ENCODE measurements at places on chromosomes 11 and 22.

GRCh38 chr11:128963744-128964325, 21.2 kb upstream of the TP53AIP1 start:
- no peak for DNase-seq

- no peak for DNase-seq
Measured at GRCh38 chr11:71548120-71548519, at the start of gene KRTAP5-9. Gene KRTAP5-9 (plus strand): TSS chr11:71548420. CDS start chr11:71548658, 238 bp downstream.

GRCh38 chr22:35604621-35605368, 12.3 kb downstream of the MB start:
- no peak for DNase-seq

DNA sequence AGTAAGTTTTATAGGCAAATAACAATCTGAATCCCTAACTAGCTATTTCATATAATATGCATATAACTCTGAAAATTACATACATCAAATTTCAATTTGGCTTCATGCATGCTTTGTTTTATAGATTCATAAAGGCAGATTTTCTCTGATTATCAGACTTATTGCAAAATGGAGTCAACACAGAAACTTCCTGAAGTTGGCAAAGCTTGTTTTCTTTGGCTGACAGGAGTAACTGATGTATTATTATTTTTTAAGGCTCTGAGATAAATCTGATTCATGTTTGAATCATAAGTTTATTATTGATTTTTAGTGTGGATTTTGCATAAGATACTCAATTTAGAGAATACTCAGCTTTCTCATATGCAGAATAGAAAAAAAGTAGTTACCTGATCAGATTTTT, 356.3 kb upstream of the CCDC90B start:
- no peak for DNase-seq

DNA sequence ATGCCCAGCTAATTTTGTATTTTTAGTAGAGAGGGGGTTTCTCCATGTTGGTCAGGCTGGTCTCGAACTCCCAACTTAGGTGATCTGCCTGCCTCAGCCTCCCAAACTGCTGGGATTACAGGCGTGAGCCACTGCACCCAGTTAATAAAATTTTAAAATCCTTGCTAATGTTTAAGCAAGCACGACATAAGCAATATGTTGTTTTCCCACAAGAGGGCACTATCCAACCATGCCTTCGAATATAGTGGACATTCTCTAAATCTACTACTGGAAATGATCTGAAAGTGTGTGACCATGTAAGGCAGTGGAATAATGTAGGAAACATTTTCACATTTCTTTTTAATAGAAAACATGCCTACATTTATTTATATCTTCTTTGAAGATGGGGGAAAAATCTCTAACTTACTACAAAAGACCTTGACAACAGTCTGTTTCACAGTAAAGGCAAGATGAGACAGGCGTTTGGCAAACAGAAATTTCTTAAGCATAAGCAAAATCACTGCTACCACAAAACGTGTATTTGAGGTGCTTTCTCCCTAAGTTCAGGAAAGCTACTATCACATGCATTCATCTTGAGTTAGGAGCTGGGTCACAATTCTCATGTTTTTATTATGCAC, 38.2 kb downstream of the PITPNB start:
- DNase-seq = no peak

DNA sequence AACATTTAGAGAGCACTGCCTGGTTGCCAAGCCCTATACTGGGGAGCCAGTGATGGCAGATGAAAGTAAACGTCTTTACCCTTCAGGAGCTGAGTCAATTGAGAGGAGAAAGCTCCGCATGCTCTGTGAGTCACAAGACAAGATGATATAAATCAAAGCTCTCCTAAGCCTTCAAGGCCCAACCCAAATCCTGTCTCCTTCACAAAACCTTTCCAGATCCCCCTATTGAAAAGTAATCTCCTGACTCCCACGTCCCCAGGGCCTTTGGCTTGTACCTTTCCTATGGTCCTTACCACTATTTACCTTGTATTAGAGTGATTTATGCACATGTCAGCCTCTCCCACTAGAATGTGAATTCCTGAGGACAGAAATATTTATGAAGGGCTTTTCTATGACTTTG, 230.1 kb upstream of the TENM4 start:
- no peak for DNase-seq

DNA sequence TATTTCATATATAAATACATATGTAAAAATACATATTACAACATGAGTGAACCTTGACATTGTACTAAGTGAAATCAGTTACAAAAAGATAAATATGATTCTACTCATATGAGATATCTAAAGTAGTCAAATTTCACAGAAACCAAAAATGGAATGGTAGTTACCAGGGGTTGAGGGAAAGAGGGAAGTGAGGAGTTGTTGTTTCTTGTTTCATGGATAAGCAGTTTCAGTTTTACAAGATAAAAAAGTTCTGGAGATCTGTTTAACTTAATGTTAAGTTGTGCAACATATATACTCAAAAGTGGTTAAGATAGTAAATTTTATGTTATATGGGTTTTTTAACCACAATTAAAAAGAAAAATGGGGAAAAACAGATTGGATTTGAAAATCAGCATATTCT, 107.7 kb downstream of the ELP4 start:
- DNase-seq = no peak

DNA sequence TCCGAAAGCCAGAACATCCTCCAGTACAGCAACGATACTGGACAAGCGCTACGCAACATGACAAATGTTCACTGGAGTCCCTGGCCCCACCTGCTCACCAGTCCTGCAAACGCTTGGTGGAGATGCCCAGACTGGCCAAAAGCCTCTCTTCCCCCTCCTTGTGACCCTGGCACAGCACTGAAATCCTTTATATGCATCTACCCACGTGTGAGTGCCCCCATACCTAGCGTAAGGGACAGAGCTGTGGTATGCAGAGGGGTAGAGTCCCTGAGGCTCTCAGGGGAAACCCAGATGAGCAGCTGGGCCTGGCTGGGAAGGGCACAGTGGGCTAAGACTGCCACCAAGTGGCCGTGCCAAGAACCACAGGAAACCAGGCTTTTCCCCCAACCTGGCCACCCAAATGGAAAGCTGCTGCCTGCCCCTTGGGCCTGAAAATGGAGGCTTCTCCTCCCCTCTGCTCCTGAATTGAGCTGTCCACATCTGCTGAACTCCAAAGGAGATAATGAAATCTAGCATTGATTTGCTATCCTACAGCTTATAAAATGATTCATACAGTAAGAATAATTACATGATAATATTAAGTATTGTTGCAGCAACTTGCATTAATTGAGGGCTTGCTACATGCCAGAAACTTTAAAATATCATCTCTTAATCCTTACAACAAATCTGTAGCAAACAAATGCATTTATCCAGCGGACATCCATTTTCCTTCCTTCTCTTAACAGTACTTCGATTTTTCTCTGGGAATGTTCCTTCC, 24.8 kb upstream of the TTC12 start:
- peak; percentile 38 for DNase-seq

DNA sequence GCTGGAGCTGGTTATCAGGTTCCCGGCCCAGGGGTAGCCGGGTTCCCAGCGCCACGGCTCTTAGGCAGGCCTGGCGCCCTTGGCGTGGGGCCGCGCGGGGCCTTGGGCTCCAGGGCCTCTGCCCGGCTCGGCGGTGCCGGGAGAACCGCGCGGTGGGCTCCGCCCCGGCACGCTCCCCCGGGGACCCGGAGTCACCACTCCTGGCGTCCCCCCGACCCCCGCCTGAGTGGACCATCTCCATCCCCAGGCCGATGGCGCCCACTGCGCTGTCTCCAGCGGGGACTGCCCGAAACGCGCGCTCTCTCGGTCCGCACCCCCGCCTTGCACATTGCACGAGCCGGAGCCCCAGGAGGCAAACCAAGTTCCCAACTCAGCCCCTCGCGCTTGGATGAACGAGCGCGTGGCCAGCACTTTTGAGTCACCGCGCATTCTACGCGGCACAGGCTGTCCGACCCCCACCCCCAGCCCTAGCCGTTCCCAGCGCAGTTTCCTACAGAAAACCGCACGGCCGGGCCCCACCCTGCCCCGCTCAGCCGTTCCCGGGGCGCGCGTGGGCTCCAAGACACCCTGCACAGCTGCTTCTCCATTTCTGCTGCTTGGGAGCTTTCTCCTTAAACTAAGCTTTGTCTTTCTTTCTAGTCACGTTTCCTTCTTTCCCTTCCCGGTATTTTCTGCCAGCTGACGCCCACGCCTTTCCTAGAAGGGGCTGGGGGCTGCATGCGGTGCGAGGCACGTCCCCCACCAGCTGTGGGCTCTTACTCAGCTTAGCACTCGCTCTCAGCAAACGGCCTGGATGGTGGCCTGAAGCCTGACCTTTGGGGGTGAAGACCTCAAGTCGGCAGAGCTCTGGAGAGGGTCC, 650 bp upstream of the CHID1 start:
- peak; percentile 27 for DNase-seq

DNA sequence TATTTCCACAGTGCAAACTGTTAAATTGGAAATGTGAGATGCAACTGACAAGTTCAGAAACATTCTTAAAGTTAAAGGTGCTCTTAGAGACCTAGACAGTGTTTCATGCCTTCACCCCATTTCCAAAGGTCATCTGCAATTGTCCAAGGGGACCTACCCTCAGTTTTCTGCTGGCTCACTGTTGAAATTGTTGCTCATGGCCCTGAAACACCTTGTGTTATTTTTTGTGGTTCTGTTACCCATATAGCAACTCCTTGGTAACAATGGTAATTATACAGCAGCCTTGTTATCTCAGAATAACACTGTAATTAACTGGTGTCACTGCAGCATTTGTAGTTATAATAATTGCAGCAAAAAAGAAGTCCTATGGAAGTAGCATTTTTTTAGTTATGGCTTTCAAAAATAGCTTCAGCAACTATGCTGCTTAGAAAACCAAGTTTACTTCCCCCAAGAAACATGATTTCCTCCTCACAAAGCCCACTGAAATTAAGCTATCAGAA, 49.2 kb upstream of the CCDC34 start:
- no peak for DNase-seq

- DNase-seq = no peak
Measured at GRCh38 chr11:72617080-72617762, 57.0 kb downstream of the PDE2A start.

- DNase-seq = no peak
Measured at GRCh38 chr22:44811141-44811540, 58.8 kb downstream of the ARHGAP8 start.

DNA sequence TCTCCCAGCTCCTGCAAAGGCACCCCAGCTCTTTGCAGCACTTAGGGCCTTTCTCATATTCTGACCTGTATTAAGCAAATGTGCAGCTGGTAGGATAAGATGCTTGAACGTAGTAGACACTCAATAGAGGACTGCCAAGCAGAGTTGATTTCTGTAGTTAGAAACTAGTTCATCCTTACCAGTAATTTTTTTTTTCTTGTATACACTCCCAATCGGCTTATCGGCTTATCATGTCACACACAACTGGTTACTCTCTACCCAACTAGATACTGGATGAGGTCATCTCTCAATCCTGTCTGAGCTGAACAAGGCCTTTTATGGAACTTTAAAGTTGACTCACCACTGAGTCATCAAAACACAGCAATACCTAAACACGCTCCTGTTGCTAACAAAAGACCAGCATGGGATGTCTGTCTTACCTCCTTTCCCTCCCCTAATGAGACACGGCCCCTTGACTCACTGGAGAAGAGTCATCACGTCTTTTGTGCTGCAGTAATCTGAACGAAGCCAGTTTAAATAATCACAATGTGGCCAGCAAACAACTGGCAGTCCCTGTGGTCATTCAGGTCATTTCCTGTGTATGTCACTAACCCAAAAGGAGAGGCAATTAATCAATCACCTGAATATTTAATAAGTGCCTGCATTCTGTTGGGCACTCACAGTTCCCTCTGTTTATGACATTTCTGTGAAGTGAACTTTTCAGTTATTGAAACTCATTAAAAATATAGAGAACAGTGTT, 7.5 kb upstream of the WEE1 start:
- DNase-seq = peak; percentile 33

- no peak for DNase-seq
Measured at GRCh38 chr11:38272376-38272775, 1674.3 kb upstream of the RAG2 start.

DNA sequence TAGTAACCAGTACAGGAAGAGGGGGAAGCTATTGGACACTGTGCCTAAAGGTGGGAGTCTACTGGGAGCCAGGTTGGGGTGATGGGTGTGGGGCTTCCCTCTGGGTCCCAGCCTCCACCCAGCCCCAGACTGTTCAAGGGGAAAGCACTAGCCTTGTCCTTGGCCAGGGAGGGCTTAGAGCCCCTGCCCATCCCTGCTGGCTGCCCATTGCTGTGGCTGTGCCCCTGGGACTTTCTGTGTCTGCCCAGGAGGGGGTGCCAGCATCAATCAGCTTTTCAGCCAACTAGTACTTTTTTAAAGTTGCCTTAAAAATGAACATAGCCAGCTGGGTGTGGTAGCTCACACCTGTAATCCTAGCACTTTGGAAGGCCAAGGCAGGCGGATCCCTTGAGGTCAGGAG, 19.9 kb downstream of the INCENP start:
- DNase-seq = no peak

DNA sequence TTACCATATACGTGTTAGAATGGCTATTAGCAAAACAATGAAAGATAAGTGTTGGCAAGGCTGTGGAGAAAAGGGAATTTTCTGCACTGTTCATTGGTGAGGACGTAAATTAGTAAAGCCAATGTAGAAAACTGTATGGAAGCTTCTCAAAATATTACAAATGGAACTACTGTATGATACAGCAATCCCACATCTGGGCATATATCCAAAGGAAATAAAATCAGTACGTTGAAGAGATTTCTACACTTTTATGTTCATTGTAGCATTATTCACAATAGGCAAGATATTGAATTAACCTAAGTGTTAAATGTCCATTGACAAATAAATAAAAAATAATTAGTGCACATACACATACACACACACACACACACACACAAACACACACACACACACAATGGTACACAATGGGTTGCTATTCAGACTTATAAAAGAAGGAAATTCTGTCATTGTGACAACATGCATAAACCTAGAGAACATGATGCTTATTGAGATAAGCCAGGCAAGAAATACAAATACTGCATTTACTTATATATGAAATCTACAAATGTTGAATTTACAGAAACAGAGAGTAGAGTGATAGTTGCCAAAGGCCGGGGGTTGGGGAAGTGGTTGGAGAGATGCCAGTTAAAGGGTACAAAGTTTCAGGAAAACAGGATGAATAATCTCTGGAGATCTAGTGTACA, 565.8 kb upstream of the LRRC4C start:
- no peak for DNase-seq

GRCh38 chr22:44686873-44687600, 15.0 kb upstream of the PRR5 start:
- no peak for DNase-seq

GRCh38 chr11:65764434-65764833, 16.3 kb downstream of the AP5B1 start:
- no peak for DNase-seq

DNA sequence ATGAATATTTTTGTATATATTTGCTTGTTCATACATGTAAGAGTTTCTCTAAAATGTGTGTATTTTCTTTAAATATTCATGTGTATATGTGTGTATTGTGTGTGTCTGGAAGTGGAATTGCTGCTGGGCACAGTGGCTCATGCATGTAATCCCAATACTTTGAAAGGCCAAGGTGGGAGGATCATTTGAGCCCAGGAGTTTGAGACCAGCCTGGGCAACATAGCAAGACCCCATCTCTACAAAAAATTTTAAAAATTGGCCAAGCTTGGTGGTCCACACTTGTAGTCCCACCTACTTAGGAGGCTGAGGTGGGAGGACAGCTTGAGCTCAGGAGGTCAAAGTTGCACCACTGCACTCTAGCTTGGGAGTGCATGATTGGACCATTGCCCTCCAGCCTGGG, 4.7 kb upstream of the LGR4 start:
- DNase-seq = no peak

- no peak for DNase-seq
Measured at GRCh38 chr22:20106849-20107237, 9.1 kb upstream of the RANBP1 start.

Measured in activated T-helper 9 cell treated with anti-CD3 and anti-CD28 coated beads, Interleukin-2, amount 50 U/mL, for 16 hours (primary cell).